ENCODE measurements at places on chromosomes 2 and 18.

GRCh38 chr2:217971166-217971565, 31.6 kb downstream of the TNS1 start:
- no peak for DNase-seq

GRCh38 chr2:217471319-217471718, 531.5 kb downstream of the TNS1 start:
- no peak for DNase-seq

GRCh38 chr18:53997064-53997463, 227.4 kb downstream of the MBD2 start:
- DNase-seq: no peak

DNA sequence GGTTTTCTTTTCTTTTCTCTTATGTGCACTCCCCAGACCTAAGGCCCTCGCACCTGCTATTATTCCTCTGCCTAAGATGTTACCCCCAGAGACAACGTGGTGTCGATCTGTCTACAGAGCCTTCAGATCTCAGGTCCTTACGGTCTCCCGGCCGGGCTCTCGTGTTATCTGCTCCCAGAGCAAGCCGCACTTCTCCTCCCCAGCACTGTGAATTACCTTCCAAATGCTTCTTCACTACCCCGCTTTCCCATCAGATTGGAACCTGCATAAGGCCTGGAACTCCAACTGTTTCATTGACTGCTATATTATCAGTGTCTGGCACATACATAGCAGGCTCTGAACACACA, 71.2 kb upstream of the ODC1 start:
- DNase-seq: no peak

DNA sequence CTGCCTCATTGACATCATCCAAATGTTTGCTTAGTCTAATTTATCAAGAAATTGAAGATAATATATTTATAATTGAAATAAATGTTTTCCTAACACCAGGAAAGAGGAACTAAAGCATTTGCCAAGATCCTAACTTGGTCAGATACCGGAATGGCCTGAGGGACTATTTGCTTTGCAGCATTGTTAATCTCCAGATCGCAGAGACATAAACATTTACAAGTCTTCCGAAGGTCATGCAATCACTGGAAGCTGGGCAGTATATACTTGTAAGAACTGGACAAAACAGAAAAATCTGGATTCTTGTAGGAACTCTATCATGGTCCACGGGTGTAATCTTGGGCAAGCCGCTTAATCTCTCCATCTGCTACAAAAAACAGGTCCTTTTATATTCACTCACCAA, 42.2 kb downstream of the CYBRD1 start:
- no peak for DNase-seq

GRCh38 chr2:47016172-47016913, 100.7 kb upstream of the MCFD2 start:
- no peak for DNase-seq

DNA sequence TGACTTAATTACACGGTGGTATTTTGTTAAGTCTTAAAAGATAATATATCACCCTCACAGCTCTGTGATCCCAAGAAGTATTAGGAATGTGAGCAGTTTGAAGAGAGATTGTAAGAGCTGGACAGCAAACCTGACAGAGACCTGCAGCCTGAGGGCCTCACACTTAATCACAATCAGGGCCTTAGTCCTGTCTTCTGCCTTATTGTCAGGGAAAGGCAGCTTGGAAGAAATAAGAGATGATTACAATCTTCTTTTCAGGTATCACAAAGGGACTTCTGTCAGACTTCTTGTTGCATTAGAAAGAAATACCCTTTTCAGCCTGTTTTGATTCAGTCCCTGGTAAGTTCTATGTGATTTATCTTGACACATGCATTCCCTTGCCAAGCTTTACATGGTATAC, 1433.8 kb upstream of the SLC39A10 start:
- no peak for DNase-seq

DNA sequence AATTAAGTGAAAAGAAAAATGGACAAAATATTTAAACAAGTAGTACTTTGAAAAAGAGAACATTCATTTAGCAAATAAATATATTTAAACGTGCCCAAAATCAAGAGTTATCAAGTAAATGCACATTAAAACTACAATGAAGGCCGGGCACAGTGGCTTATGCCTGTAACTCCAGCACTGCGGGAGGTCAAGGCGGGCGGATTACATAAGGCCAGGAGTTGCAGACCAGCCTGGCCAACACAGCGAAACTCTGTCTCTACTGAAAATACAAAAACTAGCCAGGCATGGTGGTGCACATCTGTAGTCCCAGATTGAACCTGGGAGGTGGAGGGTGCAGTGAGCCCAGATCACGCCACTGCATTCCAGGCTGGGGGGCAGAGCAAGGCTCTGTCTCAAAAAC, 9.8 kb downstream of the STAM2 start:
- DNase-seq: no peak

GRCh38 chr2:200655918-200656580, 70.2 kb downstream of the AOX1 start:
- DNase-seq: no peak

GRCh38 chr2:234629596-234629995, 132.7 kb upstream of the ARL4C start:
- DNase-seq: no peak

- DNase-seq: no peak
Measured at GRCh38 chr18:46035696-46036680, 36.1 kb downstream of the PSTPIP2 start.

DNA sequence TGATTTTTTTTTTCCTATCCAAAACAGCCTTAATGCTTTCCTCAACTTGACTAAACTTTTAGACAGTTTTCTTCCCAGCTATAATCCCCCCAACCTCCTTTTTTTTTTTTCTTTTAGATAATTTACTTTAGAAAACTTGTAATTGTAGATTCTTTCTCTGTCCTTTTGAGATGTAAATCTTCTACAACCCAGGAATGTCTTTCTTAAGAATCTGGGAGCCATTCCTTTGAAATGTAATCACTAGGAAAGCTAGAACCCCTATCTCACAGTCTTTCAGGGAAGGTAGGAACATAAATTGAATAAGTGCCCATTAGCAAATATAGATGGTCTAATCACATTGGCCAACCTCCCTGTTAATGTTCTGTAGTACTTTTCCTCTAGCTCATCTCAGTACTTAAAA, 285.4 kb downstream of the NUP35 start:
- no peak for DNase-seq

DNA sequence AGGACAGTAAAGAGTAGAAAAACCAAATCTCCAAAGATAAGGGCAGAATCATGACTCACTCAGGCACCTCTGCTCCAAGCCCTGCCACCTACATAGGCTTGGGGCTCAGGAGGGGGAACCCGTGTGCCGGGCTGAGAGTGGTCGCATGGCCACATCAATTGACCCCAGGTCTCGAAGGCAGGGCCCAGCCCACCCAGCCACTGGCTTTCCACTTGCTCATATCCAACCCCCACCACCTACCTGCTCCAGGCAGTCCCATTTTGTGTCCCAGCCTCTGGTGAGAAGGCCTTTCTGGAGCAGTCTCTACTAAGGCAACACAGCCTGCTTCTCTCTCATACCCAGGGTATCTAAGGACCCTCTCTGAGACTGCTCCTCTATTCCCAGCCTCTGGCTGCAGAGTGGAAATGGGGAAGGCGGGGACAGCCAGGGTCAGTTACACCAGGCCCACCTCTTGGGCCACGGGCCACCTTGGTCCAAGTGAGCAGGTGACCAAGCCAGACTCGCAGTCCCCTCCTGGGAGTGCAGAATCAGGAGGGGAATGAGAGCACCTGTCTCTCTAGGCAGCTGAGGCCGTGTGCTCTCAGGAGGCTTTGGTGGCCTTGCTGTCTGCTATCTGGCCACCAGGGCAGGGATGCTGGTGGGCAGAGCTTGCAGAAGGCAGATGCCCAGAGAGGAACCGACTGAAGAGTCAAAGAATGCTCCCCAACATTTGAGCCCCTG, 20.8 kb downstream of the TFCP2L1 start:
- DNase-seq: no peak

- DNase-seq: no peak
Measured at GRCh38 chr2:1544478-1545069, 131.3 kb downstream of the TPO start.

DNA sequence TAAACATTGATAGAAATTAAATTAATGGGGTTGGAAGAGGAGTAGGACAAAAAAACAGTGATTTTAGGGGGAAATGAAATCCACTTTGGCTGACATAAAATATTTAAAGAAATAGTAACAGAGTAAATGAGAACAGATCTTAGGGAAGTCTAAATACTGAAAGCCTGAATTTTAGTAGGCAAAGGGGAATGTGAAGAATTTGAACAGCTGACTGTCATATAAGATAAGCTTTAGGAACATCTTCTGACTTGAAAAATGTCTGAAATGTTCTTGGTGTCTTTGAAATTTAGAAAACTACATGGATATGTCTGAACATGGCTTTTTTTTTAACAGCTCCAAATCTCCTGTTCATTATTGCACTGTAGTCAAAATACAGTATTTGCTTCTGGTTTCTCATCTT, 150.3 kb downstream of the CALCRL start:
- DNase-seq: no peak

- no peak for DNase-seq
Measured at GRCh38 chr18:8595445-8595844, 13.8 kb upstream of the RAB12 start.

GRCh38 chr2:101725515-101726192, 28.1 kb downstream of the MAP4K4 start:
- no peak for DNase-seq

- DNase-seq: no peak
Measured at GRCh38 chr2:10350761-10351160, 48.1 kb downstream of the HPCAL1 start.

GRCh38 chr18:37527395-37527794, 38.2 kb downstream of the CELF4 start:
- DNase-seq: no peak

- no peak for DNase-seq
Measured at GRCh38 chr18:48750485-48751175, 200.1 kb downstream of the SMAD7 start.

GRCh38 chr18:67476585-67476984, 39.9 kb downstream of the DSEL start:
- DNase-seq: no peak

DNA sequence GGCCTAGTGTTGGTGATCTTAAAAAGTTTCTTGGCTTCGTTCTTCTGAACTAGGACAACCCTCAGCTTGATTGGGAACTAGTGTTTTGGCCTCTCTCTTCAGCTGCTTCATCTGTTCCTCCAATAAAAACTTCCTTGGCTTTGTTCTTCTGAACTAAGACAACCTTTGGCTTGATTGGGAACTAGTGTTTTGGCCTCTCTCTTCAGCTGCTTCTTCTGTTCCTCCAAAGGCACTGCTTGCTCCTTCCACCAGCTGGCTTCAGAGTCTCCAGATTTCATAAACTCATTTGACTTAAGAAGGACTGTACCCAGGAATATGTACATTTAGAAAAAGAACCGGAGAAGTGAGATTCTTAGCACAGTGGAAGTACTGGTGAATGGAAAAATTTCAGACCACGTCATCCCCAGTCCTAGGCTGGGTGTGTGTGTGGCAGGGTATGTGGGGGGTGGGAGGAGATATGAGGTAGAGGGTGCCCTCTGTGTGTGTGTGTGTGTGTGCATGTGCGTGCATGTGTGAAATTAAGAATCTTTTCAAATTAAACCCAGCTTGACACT, 20.4 kb downstream of the IL1R2 start:
- DNase-seq: no peak

- no peak for DNase-seq
Measured at GRCh38 chr18:65938592-65939372, 188.0 kb downstream of the CDH7 start.

GRCh38 chr2:28670856-28671255, 80.8 kb upstream of the PPP1CB start:
- DNase-seq: no peak

GRCh38 chr2:191840921-191841320, 6.0 kb downstream of the CAVIN2 start:
- no peak for DNase-seq
